Cortex of kidney (tissue), 1 donor: ENCODE measurements at places on chromosomes 1 and 21.

DNA sequence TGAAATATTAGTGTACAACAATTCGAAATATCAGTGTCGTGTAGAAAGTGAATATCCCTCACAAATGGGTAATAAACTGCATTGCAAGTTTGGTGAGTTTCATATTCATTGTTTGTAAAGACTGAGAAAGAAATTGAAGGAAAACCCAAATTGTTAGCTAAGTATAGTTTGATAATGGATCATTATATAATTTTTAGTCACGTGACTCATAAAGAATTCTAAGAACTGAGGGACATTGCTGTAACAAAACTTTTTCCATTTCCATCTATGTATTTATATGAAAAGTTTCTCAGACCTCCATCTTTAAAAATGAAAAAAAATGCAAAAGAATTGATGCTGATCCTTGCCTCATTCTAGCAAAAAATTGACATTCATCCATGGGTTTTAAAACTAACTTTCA is 36.0 kb upstream of the SGIP1 start:
- DNase-seq: no peak

DNA sequence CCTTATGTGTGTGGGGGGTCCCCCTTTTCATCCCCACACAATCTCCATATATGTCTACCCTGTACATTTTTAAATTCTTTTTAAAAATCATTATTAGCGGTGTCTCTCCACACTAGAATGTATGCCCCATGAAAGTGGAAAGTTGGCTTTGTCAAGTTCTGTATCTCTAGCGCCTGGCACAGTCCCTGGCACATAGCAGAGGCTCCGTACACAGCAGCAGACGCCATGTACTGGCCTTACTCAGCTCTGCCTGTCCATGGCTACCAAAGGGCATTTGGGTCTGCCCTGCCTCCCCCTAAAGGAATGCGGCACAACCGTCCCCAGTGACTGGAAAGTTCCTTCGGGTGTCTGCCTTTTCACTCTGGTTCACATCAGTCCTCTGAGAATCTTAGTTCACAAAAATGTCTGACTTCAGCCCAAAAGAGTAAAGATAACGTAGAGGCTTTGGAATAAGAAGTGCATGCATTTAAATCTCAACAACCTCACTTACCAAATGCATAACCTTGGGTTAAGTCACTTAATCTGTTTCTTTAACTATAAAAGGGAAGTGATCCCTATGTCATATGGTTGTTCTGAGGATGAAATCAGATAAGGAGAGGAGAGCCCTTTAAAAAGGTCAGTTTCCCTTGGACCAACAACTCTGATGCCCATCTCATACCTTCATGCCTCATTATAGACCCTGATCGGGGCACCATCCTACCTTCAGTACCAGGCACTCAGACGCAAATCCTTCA is 61.1 kb downstream of the CD46 start:
- no peak for DNase-seq

GRCh38 chr1:41678111-41678878 is 193.8 kb upstream of the EDN2 start:
- DNase-seq: no peak

- DNase-seq: no peak
Observed at GRCh38 chr21:43806017-43806710, 16.8 kb downstream of the RRP1 start.

DNA sequence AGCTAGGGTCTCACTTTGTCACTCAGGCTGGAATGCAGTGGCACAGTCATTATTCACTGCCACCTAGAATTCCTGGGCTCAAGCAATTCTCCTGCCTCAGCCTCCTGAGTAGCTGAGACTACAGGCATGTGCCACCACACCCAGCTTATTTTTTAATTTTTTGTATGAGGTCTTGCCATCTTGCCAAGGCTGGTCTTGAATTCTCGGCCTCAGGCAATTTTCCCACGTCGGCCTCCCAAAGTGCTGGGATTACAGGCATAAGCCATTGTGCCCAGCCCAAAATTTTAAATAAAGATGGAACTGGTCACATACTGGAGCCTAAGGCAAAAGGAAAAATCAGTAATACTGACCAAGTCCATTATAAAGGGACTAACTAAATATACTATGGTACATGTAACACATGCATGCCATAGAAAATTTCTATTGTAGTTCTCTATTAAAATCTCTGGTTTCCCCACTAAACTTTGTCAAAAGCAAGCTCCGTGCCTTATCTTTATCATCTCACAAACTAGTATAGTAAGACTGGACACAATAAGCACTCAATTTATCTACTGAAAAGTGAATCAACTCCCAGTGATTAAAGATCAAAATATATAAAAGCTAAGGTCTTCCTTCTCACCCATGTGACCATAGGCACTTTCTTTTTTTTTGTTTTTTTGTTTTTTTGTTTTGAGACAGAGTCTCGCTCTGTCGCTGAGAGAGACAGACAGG is 61.6 kb downstream of the HSF2BP start:
- no peak for DNase-seq

DNA sequence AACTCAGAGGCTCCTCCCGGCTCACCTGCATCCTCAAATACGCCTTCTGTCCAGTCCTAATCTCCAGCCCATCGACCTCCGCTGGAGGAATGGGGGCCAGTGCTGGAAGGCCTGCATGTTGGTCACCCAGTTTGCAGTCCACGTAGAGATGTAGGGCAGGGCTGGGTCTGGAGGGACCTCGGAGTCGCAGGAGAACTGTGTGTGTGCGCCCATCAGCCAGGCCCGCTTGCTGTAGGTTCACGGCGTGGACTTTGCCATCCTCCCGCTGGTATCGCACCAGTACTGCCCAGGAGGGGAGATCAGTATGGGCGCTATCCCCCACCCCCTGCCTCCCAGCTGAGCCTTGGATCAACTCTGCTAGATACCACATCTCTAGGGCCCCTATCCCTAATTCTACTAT is 2.7 kb downstream of the THBS3 start:
- DNase-seq: no peak

- no peak for DNase-seq
Observed at GRCh38 chr1:235098547-235098946, 30.1 kb downstream of the TOMM20 start.

GRCh38 chr1:89587729-89588161 is 45.2 kb upstream of the LRRC8C start:
- DNase-seq: no peak

DNA sequence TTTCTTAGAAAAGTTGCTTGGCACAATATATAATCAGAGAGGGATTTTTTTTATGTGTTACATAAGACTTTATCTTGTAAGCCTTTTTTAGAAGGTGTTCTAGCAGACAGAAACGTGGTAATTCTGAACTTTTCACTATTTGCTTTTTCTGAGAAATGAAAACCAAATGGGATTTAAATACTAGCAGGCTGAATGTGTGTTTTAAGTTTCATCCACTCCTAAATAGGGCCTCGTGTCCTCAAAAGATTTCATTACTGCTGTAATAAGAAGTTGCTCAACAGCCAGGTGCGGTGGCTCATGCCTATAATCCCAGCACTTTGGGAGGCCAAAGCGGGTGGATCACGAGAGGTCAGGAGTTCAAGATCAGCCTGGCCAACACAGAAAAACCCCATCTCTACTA is 44.7 kb upstream of the FMO2 start:
- no peak for DNase-seq

DNA sequence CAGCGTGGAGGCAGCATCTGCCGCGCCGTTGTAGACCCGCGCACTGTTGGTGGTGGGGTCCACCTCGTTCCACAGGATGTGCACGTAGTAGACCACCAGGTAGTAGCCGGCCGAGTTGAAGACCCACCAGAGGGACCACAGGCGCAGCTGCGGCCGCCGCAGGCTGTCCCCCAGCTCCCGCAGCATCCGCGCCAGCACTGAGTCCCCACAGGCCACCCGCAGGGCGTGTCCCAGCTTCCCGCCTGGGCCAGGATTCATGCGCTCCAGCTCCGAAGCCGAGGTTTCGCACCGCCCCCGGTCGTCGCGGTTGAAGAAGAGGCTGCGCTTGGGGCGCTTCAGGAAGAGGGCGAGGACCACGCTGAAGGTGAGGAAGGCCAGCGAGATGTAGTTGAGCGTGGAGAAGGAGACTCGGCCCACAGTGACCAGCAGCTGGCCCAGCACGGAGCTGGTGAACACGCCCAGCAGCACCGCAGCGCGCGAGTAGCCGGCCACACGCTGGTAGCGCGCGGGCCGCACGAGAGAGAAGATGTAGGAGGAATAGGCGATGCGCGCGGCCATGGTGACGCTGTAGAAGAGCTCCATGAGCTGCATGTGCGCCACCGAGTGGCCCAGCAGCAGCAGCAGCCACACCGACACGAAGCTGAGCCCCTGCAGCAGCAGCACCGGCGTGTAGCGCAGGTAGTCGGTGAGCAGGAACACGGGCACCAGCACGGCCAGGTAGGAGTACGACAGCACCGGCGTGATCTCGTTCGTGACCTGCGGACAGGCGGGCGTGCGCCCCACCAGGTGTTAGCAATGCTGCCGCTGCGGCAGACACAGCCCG is 10.6 kb downstream of the SLC19A1 start:
- DNase-seq: no peak

GRCh38 chr1:1230656-1231399 is 973 bp downstream of the SDF4 start:
- no peak for DNase-seq

DNA sequence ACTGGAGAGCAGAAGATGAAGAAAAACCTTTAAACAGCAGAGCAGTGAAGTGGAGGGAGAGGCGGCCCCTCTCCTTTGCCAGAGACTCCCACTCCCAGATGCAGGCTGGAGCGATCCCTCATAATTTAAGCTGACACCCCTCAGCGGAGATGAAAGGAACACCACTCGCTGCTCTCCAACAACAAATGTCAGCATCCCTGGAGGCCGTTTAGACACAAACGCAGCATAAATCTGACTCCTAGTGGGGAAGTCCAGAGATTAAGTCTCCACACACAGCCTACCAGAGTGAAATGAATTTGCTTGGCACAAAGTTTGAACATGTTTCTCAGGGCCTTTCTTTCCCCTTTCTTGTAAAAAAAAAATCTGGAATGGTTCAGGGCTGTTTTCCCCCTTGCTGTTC is 137.8 kb downstream of the LMX1A start:
- no peak for DNase-seq
